ENCODE measurements at places on chromosomes 16 and 17.
A peak's percentile ranks its signal among the peaks of the same experiment; 100 is the strongest.

DNA sequence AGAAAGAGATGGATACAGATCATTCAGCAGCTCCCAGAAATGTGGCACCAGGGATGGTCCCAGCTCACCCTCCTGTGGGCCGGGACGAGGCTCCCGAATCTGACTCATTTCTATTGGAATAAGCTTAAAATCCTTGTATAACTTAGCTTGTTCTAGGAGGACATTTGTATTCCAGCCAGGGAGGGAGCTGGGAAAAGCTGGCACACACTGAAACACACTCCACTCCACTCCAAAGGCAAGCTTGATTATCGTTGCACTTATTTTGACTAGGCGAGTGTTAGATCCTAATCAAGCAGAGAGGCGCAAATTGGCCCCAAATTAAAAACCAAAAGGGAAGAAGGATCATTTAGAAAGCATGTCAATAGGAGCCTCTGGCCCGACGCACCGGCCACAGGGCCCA lies 339.5 kb downstream of the HS3ST4 start:
- no peak for DNase-seq

DNA sequence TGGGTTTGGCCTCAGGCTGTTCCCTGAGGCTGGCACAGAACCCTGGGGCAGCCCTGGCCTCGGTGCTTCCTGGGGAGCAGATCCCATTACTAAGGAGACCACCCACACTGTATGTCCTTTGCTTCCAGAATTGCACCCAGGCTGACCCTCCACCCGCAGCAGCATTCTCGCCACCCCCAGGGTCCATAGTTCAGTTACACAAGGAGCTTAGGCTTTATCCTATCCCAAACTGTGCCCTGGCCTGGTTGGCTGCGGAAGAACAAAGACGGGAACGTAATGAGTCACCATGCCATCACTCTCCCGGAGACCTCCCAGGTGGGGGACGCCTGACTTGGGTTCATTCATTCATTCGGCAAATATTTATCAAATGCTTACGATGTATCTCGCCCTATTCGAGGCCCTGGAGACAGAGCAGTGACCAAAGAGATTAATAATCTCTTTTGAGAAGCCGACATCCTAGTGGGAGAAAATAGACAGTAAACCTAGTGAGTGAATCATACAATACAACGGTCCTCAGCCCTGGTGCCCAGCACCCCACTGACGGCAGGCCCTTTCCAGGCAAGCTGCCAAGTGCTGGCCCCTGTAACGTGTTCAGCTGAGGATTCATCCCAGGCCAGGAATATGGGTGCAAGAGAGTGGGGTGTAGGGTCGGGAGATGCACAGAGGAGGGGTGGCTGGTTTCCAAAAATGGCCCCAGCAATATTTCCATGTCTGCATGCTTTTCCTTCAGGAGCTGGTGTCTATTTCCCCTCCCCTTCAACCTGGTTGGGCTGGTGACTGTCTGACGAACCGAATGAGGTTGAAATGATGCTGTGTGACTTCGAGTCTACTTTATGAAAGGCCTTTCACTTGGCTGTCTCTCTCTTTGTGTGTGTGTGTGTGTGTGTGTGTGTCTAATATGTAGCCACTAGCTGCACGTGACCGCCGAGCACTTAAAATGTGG lies 134.2 kb downstream of the MGAT5B start:
- peak; percentile 57 for DNase-seq

DNA sequence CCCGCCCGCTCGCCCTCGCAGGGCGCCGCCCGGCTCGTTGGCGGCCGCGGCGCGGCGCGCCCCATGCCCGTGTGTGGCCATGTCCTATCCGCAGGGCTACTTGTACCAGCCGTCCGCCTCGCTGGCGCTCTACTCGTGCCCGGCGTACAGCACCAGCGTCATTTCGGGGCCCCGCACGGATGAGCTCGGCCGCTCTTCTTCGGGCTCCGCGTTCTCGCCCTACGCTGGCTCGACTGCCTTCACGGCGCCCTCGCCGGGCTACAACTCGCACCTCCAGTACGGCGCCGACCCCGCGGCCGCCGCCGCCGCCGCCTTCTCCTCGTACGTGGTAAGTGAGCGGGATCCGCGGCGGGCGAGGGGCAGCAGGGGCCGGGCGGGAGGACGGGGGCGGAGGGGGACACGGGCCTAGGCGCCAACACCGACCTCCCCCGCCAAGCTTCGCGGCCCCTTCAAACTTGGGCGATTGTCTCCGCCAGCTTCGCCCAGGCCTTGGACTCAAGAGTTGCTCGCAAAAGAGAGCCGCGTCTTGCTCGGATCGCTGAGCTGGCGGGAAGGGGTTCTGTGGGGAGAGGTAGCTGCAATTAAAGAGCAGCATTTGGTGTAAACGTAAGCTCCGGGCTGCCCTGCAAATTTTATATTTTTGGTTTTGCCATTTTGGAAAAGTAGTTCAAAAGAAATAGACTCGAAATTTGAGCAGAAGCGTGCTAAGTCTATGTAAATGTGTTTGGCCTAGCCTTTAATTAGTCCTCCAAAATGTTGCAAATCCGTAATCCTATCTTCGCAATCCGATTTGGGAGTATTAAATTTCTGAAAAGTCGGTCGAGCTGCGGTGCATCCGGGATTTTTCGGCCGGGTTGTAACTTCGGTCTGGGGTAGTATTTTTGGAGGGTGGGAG lies 702 bp downstream of the IRX5 start:
- peak; percentile 42 for DNase-seq

DNA sequence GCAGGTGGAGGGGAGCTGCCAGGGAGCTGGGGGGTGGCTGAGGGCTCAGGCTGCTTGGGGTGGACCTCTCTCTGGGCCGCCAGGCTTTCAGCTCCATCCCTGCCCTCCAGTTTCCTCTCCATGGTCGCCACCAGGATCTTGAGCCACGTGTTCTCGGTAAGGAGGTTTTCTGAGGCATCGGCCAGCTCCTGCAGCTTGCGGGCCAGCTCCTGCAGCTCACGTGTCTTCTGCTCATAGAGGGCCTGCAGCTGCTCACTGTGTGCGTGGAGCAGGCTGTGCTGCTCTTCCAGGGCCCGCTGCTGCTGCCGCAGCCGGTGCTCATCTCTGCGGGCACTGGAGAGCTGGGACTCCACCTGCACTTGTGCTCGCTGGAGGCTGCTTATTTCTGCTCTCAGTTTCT lies 11.0 kb downstream of the SNN start:
- DNase-seq: no peak

DNA sequence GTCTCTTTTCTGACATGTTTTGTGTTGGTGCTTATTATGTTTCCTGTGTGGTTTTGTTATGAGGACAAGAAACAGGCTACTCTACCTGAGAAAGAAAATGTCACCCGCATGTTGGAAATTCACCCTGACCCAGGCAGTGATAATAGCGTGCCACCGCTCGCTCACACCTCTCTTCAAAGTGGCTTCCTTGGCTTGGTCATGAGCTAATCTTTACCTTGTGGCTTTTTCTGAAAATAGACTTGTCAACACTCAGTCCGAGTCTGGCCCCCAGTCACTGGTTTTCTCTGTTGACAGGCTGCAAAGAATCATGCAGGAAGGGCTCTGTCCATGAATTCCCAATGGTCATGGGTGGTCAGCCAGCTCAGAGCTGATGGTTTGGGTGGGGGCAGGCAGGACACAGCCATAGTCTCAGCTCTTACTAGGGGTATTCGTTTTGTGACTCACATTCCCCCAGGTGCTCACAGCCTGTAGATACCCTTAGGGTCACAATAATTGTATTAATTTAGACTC lies 121.3 kb upstream of the CACNG5 start:
- no peak for DNase-seq

DNA sequence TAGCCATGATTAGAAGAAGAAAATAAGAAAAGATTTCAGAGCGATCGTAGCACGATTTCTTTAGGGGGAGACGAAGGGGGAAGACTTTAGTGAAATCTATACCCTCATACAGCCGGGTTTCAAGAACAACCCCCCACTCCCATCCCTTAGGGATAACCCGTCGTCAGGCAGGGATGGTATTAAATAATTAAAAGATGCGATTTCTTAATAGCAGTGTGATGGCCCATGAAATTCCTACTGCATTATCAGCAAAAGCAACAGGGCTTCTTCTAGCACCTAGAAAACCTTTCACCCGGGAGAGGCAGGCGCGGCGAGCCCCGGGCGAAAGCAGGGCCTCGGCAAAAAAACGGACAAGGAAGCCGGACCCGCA lies 1.4 kb downstream of the CDH11 start:
- DNase-seq: no peak

GRCh38 chr17:75205793-75206163 lies 299 bp downstream of the NUP85 start:
- DNase-seq: no peak

- DNase-seq: peak; percentile 32
These were observed 13.8 kb upstream of the DUSP14 start for GRCh38 chr17:37475731-37476420.

GRCh38 chr17:83061586-83061985 lies 17.8 kb upstream of the METRNL start:
- DNase-seq: no peak

DNA sequence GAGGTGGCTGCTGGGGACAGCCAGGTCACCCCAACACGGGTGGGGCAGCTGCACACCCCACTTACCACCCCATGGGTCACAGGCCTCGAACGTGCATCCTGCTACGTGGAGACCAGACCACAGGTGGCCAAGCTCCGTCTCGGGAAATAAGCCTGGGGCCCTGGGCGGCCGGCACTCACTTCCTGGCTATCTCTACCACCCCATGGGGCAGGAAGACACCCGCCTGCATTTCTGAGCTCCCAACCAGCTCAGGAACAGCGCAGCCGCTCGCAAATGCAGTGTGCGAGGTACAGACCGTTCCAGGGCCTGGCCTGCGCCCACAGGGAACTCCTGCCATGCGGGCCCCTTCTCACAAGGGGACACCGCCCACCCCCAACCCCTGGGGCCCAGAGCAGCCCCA lies 4.9 kb upstream of the GNG13 start:
- no peak for DNase-seq

- DNase-seq: no peak
These were observed 200.2 kb downstream of the TOX3 start for GRCh38 chr16:52346709-52347108.

- peak; percentile 60 for DNase-seq
These were observed 7.3 kb upstream of the TSPOAP1 start for GRCh38 chr17:58335779-58336455.

GRCh38 chr17:3885970-3886369 lies 6.9 kb downstream of the CAMKK1 start:
- DNase-seq: no peak

GRCh38 chr16:30663038-30663437 lies 4.8 kb downstream of the FBRS start:
- DNase-seq: no peak

- DNase-seq: no peak
These were observed 170.0 kb downstream of the C16orf78 start for GRCh38 chr16:49543631-49543946.

DNA sequence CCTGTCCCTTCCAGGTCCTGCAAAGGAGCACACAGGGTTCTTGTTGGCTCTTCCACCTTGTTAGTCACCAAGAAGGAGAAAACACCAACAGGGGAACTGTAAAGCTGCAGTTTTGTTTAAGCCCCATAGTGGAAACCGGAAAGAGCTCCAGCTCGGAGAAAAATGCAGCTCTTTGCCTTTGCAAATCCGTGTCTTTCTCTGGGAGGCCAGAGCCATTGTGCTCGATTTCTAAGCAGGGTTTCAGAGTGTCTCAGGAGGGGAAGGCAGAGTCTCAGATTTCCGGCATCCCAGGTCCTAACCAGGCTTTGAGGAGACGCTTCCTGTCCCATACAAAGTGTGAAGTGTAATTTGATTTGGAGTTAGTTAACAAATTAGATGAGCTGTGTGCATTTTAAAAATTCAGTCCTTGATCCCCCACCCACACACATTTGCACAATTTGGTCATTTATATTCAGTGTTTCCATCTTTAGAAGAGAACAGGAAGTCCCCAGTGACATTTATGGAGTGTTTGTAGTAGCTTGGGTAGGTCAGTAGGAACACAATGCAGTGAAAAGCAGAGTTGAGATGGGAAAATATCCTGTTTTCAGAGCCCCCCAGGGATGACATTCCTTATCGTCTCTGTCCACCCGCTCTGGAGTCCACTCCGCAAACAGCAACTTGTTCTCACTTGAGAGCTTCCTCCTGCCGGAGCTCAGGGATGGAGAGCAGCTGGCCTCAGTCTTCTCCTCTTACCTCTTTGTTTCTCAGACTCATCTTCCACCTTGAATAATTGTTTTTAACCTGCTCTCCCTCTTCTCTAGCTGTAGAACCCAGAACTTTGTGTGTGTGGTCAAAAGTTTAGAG lies 331.9 kb downstream of the SEC14L1 start:
- DNase-seq: no peak

GRCh38 chr16:65271996-65272395 lies 150.1 kb upstream of the CDH11 start:
- DNase-seq: no peak

- DNase-seq: no peak
These were observed 137.0 kb downstream of the ANKFN1 start for GRCh38 chr17:56290101-56290801.

- no peak for DNase-seq
These were observed 216.4 kb downstream of the GSG1L start for GRCh38 chr16:27847030-27847550.

DNA sequence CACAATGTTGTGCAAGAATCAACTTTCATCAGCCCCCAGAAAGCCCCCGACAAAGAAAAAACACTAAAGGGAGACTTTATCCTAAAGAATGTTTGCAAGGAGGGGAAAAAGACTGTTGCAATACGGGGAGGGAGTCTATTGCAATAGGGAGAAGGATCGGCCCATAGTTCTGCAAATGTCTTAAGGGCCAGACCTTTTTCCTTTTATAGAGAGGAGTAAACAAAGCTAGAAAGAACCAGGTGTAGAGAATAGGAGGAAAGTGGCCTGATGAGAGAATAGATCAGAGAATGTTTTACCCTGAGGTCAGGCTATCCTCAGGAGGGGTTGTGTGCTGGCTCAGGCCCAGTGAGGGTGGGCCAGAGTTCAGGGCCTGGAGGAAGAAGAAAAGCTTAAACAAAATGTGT lies 8.7 kb upstream of the CAVIN1 start:
- DNase-seq: no peak

DNA sequence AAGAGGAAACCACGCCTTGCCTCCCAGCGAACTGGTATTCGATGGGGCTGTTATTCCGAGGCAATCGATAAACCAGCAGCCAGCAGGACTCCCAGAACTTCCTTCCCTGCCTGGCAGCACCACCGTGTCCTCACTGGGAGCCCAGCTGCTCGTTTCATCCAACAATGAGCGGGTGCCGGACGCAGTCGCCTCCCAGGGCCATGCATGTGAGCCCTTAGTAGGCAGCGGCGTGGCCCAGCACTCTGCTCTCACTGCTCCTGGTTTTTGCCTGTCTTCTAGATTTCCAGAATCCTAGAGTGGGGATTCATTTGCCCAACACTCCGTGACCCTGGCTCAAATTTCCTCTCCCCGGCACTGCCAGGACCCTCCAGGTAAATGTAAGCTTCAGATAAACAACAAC lies 29.1 kb upstream of the RASD1 start:
- no peak for DNase-seq

- DNase-seq: no peak
These were observed 22.9 kb upstream of the ZFPM1 start for GRCh38 chr16:88430185-88430523.

GRCh38 chr16:85138825-85139627 lies 26.8 kb upstream of the CIBAR2 start:
- no peak for DNase-seq

- peak; percentile 81 for DNase-seq
These were observed 37.2 kb upstream of the GAN start for GRCh38 chr16:81277541-81278080.

GRCh38 chr16:79610771-79611170 lies 10.2 kb upstream of the MAF start:
- no peak for DNase-seq

Data from HT-29 (cell line).